Activated T-cell treated with anti-CD3 and anti-CD28 coated beads, Interleukin-2, amount 50 U/mL, for 72 hours (primary cell): ENCODE measurements at places on chromosomes 3 and 15.

- no peak for DNase-seq
Observed at GRCh38 chr3:105629718-105630117, 239.1 kb downstream of the CBLB start.

DNA sequence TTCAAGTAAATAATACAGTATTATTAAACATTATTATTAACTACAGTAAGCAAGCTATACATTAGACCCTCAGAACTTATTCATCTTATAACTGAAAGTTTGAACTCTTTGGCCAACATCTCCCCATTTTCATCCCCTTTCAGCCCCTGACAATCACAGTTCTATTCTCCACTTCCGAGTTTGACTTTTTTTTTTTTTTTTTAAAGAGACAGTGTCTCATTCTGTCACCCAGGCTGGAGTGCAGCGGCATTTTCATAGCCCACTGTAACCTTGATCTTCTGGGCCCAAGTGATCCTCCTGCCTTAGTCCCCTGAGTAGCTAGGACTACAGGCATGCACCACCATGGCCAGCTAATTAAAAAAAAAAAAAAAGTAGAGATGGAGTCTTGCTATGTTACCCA, 41.3 kb upstream of the LRIG1 start:
- DNase-seq = no peak

DNA sequence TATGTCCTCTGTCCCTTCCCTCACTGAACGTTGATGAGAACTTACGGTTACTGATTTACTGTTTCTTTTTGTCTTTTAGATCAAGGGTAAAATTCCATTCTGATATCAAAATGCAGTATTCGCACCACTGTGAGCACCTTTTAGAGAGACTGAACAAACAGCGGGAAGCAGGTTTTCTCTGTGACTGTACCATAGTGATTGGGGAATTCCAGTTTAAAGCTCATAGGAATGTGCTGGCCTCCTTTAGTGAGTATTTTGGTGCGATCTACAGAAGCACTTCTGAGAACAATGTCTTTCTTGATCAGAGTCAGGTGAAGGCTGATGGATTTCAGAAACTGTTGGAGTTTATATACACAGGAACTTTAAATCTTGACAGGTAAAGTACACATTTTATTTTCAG, 990 bp downstream of the MYNN start:
- DNase-seq = no peak

GRCh38 chr3:168884353-168884903, 779.1 kb downstream of the MECOM start:
- no peak for DNase-seq

- DNase-seq = no peak
Observed at GRCh38 chr3:58180940-58181587, 29.7 kb downstream of the DNASE1L3 start.

- no peak for DNase-seq
Observed at GRCh38 chr3:119918992-119919933, 137.4 kb downstream of the NR1I2 start.

GRCh38 chr3:70811880-70812279, 499.4 kb upstream of the MDFIC2 start:
- DNase-seq = peak; percentile 7

- no peak for DNase-seq
Observed at GRCh38 chr3:33577588-33577987, 137.4 kb upstream of the UBP1 start.

DNA sequence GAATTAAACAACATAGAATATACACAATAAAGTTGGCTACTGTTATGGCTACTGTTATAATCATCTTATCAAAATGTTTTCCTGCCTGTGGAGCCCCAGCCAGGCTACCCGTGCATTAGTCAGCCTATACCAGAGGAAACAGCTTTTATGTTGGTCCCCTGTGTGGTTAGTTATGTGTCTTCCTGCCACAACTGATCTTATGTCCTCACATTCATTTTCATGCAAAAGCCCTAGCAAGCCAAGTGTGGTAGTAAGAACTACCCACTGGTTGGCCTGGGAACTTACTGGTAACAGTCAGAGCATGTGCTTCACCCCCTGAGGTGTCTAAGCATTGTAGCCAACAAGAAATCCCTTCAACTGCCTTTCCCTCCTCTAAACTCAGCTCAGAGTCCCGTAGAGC, 21.8 kb downstream of the MGLL start:
- DNase-seq = peak; percentile 31

GRCh38 chr3:98038876-98039275, 3.8 kb upstream of the GABRR3 start:
- peak; percentile 6 for DNase-seq

- DNase-seq = no peak
Observed at GRCh38 chr3:100748220-100748619, 38.9 kb downstream of the TFG start.

- DNase-seq = no peak
Observed at GRCh38 chr15:71496336-71496955, 313.9 kb upstream of the NR2E3 start.

DNA sequence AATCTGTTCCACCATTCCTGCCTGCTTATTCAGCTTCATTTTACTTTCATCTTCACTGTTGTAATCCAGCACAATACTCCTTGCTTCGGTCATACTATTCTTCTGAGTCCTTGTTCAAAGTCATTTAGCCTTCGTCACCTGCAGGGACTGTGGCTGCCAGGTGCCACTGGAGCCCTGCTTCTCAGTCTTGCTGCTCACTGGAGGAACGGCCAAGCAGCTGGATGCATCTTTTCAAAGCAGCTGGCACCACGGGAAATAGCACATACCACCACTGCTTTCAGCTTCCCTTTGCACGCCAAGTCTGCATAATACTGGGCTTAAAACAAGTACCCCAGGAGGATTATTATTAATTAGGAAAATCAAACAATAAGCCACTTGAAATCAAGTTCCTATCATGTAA, 287.6 kb downstream of the BCHE start:
- no peak for DNase-seq

- no peak for DNase-seq
Observed at GRCh38 chr3:32706348-32707025, 21.5 kb downstream of the CNOT10 start.

- no peak for DNase-seq
Observed at GRCh38 chr3:59754456-59755129, 704.8 kb upstream of the CFAP20DC start.

DNA sequence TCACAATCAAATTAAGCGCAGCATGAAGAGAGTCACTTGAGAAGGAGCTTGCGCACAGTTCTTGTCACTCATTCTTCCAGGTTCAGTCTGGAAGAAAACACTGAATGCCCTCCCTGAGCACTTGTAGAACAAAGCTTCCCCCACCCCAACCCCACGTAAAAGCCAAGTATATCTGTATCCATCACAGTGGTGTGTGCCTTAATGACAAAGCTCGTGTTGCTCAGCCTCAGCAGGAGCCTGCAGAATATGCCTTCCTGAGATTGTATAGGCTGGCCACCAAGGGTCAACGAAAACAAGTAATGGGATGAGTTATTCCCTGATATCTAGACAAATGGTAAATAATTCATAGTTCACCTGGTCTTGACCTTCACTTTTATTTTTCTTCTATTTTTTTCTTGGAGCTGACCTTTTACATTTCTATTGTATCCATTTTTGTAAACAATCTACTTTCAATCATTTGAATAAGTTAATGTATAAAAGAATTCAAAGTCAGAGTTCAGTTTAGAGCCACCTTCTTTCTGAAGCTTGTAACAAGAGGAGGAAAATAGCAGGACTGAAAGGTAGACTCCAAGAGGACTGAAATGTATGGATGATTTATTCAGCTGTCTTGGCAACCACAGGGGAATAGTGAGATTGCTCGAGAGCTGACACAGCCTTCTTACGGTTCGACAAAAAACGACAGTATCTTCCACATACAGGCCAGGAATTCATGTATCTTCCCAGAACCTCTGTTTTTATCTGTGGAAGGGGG, 405.5 kb upstream of the TPM1 start:
- DNase-seq = no peak

DNA sequence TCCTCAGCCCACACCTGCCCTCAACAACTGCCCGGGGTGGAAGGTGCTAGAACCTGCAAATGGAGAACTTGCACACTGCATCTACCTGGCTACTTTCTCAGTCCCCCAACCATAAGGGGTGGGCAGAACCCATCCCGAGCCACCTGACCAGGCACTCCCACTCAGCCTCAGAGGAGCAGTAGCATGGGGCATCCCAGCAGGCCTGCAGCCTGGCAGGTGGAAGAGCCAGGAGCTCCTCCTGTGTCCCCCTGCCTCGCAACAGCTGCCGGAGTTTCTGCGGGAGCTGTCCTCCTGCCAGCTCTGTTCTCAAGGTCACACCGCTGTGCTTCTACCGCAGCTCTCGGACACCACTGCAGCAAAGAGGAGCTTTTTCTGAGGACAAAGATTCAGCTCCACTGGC, 27.5 kb downstream of the RAB6B start:
- no peak for DNase-seq

DNA sequence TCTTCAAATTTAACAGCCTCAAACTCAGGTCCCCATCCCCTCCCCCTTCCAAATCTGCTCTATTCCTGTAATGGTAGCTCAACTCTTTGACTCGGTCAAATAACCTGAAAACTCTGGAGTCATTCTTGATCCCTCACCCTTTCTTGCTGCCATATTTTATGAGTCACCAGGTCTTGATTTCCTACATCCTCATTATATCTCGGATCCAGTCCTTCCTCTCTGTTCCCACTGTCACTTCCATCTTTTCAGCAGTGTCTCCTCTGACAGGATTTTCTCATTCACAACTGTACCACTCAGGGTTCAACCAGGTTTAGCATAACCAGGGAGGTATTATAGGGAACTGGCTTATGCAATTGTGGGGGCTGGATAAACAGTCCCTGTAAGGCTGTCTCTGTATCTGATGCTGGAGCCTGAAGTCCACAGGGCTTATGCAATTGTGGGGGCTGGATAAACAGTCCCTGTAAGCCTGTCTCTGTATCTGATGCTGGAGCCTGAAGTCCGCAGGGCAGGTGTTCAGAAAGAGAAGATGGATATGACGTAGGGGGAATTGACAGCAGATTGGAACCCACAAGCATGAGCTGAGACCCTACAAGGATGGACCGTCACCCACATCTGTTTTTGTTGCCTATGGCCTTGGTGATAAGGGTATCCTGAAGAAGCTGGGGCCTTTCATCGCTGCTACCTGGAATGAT, 9.1 kb upstream of the FETUB start:
- DNase-seq = no peak

- DNase-seq = no peak
Observed at GRCh38 chr3:112615989-112616731, 24.8 kb downstream of the CCDC80 start.

GRCh38 chr3:114675104-114675503, 381.3 kb downstream of the TIGIT start:
- DNase-seq = no peak

GRCh38 chr3:194574639-194575483, 58.4 kb downstream of the TMEM44 start:
- no peak for DNase-seq

- peak; percentile 31 for DNase-seq
Observed at GRCh38 chr3:126259411-126260391, 79.3 kb upstream of the ALDH1L1 start.

DNA sequence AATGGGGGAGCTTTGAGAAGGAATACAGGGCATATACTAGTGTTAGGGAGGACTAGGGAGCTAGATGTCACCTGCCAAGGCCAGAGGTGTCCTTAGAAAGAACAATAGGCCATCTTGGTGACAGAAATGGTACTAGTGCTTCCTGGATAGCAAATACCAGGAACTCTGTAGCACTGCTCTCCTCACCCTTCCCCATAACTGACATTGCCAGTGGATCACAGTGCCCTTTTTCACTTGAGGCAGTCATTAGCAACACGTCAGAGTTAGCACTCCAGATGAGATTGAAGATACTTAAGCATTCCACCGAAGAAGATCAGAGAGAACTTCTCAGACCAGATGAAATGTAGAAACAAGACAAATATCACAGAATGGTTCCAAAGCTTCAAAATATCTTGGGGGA, 103.1 kb upstream of the PDZRN3 start:
- no peak for DNase-seq

DNA sequence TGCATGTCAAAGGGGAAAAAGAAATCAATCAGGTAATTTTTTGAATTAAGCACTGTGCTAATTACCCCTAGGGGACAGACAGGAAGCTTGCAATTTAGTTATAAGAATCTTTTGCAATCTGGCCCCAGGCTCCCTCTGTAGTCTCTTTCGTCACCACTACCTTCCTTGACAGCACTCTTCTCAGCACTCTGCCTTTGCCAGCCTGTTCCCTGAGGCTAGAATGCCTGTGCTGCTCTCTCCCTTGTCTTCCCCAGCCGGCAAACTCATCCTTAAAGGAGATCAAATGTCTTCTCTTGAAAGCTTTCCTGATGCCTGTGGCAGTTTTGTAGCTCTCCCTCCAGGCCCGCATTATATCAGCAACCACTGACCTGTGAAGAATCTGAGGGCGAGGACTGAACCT, 32.4 kb upstream of the PRTG start:
- no peak for DNase-seq

DNA sequence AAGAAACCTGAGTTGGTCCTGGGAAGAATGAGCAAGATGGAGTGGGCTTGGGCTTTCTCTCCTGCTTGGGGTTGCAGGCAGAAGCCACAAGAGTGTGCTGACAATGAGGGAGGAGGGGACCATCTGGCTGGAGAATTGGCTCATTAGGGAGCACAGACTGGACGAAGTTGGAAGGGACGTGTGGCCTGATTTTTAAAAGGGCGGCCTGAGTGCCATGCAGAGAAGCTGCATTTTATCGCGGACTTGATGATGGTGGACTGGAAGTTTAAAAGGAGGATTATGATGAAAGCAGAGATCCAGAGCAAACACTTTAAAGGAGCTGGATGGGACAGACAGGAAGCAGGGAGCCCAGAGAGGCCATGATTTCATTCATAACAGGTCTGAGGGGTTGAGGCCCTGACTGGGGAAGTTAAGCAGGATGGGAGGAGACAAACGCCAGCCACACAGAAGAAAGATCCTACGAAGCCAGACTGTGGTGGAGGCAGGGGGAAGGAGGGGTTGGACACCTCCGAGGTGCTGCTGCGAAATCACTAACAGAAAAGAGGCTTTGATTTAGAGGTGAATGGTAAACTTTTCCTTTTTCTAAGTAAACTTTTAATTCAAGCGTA, 23.6 kb downstream of the TLNRD1 start:
- DNase-seq = no peak

GRCh38 chr3:4413467-4413866, 53.6 kb downstream of the SUMF1 start:
- no peak for DNase-seq

DNA sequence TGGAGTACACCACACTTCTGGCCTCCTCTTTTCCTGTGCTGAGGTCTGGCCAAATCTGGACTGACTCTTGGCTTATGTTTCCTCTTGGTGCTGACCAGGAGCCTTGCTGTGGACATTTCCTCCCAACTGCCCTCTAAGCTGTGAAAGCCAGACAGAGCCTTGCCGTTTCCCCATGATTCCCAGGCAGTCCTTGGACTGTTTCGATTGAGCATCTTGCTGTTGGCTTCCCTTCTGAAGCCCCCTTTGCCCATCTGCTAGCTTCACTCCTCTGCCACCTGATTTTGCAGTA, 110.5 kb downstream of the EPHB1 start:
- DNase-seq = no peak

DNA sequence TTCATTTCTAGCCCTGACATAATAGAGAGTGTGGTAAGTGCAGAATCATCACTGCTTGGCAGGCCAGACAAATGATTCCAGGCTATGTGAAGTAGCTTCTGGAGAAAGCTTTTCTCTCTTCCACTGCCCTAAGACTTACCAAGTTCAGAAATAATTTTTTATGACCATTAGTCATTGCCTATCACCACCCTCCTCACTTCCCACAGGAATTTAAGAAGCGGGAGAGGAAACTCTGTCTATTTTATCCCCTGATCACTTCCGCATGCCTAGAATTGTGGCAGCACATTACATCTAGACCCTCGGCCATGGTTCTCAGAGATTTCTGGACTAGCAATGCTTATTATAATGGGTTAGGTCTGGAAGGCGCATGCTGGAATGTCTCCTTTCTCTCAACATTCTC, 397.8 kb upstream of the NR2F2 start:
- no peak for DNase-seq
